Kidney epithelial cell (primary cell): ENCODE measurements at places on chromosomes 13 and 19.

- peak; percentile 55 for DNase-seq
Observed at GRCh38 chr19:44141191-44142058, at the start of gene ZNF234. TSS of gene ZNF234 (plus strand) at chr19:44141554. CDS start at chr19:44144633, 3,079 bp downstream.

GRCh38 chr19:38387550-38388348 lies at the start of gene GGN:
TSS of gene GGN (minus strand) at chr19:38388034. CDS start at chr19:38387261, 773 bp downstream.
- DNase-seq, result peak; percentile 85

- no peak for DNase-seq
Observed at GRCh38 chr13:75541287-75541686, 3.6 kb upstream of the COMMD6 start.

GRCh38 chr19:2260341-2260805 lies 4.2 kb upstream of the JSRP1 start:
- no peak for DNase-seq

- DNase-seq, result no peak
Observed at GRCh38 chr19:9597027-9597426, 12.7 kb upstream of the ZNF121 start.

DNA sequence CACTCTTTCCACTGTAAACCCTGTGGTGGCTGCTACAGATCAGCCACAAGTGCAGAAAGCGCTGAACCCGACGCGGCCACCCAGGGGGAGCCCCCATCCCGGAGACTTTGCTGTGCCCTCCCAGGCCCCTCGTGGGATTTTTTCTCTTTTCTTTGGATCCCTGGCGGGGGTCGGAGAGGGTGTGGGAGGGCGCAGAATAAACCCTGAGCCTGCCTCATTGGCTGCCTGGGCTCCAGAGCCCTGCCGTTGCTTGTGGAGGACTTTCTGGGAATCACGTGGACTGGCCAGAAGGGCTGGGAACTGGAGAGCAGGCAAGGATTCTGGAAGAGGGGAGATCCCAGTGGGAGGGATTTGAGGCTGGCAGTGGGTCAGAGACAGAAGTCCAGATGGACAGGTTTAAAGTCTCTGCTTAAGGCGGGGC lies 24.9 kb downstream of the GADD45B start:
- no peak for DNase-seq

DNA sequence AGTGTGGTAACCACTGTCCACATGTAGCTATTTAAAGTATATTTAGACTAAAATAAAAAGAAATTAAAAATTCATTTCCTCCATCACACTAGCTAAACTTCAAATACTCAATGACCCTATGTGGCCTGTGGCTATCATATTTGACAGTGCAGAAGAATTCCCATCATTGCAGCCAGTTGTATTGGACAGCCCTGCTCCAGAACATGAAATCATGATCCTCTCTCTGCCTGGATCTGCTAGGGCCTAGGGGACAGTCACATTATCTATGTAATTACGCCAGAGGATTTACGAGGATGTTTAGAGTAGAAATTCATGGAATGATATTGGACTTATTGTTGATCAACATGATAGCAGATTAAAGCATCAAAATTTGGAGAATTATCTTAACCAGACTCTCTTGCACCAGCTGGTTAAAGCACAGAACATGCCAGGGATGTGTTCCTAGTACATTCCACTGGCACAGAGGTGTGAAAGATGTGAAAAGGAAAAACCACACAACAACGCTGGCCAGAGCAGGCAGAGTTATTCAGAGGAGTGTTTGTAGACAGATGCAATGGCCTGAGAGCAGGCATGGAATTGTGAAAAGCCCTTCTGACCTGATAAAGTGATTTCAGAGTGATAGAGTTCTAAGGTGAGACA lies 108.9 kb upstream of the STARD13 start:
- no peak for DNase-seq
